Glutamatergic neuron (in vitro differentiated cells): ENCODE measurements at places on chromosomes 1 and 21. TPM values are rescaled to one million over a fixed set of nuclear protein-coding genes. Genes with fewer than 3 reads are reported as not detected.

- peaks cover 3% of the 10 kb centered on the region for H3K4me1 ChIP-seq
- H3K36me3 ChIP-seq: no peaks in the 10 kb centered on the region
- peaks cover 6% of the 10 kb centered on the region for H3K27me3 ChIP-seq
- H3K27ac ChIP-seq: no peak overlapping the region
- no peak overlapping the region for H3K4me3 ChIP-seq
Observed at GRCh38 chr21:36647279-36648093, 51.4 kb upstream of the SIM2 start.

DNA sequence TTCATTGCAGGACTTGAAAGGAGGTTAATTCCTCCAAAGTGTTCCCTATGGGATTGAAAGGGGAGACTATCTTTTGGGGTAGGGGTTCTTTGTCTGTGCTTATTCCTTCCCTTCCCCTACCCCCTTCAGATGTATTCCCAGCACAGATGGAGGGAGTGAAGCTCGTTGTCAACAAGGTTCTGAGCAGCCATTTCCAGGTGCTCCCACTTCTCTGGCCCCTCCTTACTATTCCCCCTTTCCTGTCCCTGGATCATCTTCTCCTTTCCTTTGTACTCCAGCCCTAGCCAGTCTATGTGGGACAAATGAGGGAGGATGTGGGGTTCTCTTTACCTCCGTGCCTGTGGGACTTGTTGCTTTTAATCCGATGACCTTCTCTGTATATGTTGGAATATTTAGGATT, 899 bp downstream of the TOMM40L start:
- peaks cover 2% of the 10 kb centered on the region for H3K27me3 ChIP-seq
- H3K4me1 ChIP-seq: peaks cover 7% of the 10 kb centered on the region
- DNase-seq: no peak
- H3K36me3 ChIP-seq: no peaks in the 10 kb centered on the region

DNA sequence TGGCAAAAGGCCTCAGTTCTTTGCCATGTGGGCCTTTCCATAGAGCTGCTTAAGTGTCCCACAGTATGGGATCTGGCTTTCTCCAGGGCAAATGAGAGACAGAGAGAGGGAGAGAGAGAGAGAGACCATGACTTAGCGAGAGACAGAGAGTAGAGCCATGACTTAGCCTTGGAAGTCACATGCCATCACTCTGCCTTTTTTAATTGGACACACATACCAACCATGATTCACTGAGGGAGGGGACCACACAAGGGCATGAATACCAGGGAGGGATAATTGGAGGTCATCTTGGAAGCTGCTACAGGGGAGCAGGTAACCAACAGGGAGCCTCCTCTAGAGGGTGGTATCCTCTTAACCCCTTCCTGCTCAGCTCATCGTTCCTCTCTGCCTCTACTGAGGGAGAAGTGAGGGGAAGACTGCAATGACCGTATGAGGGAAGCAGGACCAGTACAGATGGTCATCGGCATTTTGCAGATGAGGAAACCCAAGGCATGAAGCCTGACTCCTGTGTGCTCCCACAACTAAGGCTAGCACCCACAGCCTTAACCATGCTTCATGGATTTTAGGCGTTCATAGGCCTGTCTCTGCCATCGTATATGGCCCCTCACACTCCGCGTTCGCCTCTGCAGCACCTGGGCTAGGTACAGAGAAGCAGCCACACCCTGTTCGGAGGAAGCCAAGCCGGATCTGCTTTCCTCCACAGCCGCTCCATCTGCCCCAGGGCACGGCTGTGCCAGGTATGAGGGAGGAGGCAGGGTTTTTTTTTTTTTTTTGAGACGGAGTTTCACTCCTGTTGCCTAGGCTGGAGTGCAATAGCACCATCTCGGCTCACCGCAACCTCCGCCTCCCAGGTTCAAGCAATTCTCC, 38.6 kb downstream of the MEF2D start:
- no peak overlapping the region for H3K27ac ChIP-seq
- H3K4me1 ChIP-seq: peaks cover 15% of the 10 kb centered on the region
- no peaks in the 10 kb centered on the region for H3K36me3 ChIP-seq
- no peak for DNase-seq
- no peaks in the 10 kb centered on the region for H3K27me3 ChIP-seq

- H3K36me3 ChIP-seq: no peaks in the 10 kb centered on the region
- H3K27ac ChIP-seq: no peak overlapping the region
- no peak for DNase-seq
- H3K4me1 ChIP-seq: peaks cover 49% of the 10 kb centered on the region
Observed at GRCh38 chr21:33115631-33116510, 45.9 kb downstream of the OLIG1 start.

RNF186 gene
- not detected for total RNA-seq

DNA sequence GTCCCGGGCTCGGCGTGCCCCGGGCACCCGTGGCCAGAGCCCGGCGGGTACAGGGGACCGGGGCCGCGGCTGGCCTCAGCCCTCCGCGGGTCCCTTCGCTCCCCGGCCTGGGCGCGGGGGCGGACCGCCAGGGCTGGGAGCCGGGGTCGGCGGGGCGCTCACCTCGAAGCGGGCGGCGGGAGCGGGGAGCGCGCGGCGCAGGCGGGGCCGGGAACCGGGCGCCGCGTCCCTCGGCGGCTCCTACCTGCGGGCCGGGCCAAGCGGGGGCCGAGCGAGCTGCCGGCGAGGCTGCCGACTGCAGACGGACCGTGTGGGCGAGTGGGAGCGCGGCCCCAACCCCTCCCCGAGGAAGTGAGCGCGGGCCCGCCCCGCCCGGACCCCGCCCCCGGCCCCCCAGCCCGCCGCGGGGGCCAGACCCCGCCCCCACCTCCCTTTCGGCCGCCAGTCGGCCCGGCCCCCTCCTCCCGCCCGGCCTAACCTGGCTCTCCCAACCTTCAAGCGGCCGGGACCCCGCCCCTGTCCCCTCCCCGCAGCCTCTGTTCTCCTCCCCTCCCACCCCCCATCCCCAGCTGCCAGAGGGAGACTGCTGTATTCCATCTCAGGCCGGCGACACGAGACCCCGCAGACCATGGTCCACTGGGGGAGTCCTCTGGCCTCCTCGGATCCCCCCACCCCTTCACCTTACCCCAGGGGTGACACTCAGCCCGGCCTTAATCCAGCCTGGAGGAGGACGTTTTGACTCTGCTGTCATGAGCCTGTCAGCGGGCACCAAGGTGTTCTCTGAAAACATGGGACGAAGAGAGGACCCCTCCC, at the start of gene FHL3:
TSS of gene FHL3 (minus strand) at position 320 of the 813 bp plus-strand sequence. CDS start 6,102 bp downstream, outside the sequence.
- H3K4me1 ChIP-seq: peaks cover 13% of the 10 kb centered on the region
- DNase-seq: peak; percentile 70
- no peaks in the 10 kb centered on the region for H3K36me3 ChIP-seq
- peak within 1 kb of the TSS; percentile 93 for H3K4me3 ChIP-seq
- H3K27me3 ChIP-seq: peaks cover 4% of the 10 kb centered on the region
- peak within 1 kb of the TSS; percentile 35 for H3K27ac ChIP-seq

- no peak overlapping the region for H3K4me3 ChIP-seq
- H3K4me1 ChIP-seq: peaks cover 17% of the 10 kb centered on the region
- no peak for DNase-seq
- H3K27ac ChIP-seq: no peak overlapping the region
Observed at GRCh38 chr1:2466270-2466665, 9.8 kb upstream of the PLCH2 start.

DNA sequence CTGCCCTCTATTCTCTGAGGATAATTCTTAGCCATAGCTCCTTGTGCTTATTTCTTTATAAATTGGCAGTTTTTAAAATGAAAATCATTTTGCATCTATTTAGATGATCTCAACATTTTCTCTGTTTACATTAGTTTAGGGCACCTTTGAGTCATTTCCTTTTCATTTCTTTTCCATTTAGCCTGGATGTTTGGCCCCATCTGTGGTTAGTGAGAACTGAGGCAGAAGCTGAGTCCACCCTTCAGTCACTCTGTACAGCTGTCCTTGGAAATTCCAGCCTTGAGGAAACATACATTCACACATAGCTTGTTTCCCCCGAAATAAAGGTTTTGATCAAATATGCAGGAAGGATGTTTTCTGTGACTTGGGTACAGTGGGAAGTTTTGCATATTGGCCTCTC, 123.7 kb downstream of the NTNG1 start:
- DNase-seq: no peak
- no peak overlapping the region for H3K4me3 ChIP-seq
- no peaks in the 10 kb centered on the region for H3K36me3 ChIP-seq
- no peaks in the 10 kb centered on the region for H3K4me1 ChIP-seq
- H3K27ac ChIP-seq: no peak overlapping the region

TCHH gene
- 0.49 TPM for total RNA-seq

PRAMEF18 gene
- not detected for total RNA-seq

GRCh38 chr1:29488794-29489311, 252.5 kb downstream of the PTPRU start:
- peak overlapping the region; percentile 50 for H3K4me3 ChIP-seq
- H3K4me1 ChIP-seq: no peaks in the 10 kb centered on the region
- no peak for DNase-seq
- no peak overlapping the region for H3K27ac ChIP-seq
- H3K27me3 ChIP-seq: peaks cover 2% of the 10 kb centered on the region

MPL gene
- total RNA-seq: not detected

TPTE gene
- total RNA-seq: not detected

- peaks cover 3% of the 10 kb centered on the region for H3K27me3 ChIP-seq
- H3K36me3 ChIP-seq: peaks cover 10% of the 10 kb centered on the region
- H3K4me1 ChIP-seq: no peaks in the 10 kb centered on the region
- DNase-seq: no peak
Observed at GRCh38 chr1:47059376-47059775, 7.7 kb upstream of the CYP4Z1 start.

DNA sequence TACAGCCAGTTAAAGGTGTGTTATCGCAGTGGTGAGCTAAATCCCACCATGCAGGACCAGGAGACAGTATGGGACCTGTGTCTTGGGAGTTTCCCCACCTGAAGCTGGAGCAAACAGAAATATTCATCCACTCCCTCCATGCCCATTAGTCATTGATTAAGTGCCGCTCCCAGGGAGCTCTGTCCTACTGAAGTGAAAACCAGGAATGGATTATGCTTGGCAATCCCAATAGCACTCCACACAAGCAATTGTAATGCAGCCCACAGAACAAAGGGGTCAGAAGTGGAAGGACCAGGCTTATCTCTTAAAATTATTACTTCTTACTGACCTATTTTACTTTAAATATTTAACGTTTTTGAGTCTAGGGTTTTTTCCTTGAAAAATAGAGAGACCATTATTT, 1005.4 kb downstream of the ADGRL2 start:
- DNase-seq: no peak
- H3K4me1 ChIP-seq: peaks cover 8% of the 10 kb centered on the region
- no peaks in the 10 kb centered on the region for H3K27me3 ChIP-seq
- no peaks in the 10 kb centered on the region for H3K36me3 ChIP-seq
- no peak overlapping the region for H3K4me3 ChIP-seq

DNA sequence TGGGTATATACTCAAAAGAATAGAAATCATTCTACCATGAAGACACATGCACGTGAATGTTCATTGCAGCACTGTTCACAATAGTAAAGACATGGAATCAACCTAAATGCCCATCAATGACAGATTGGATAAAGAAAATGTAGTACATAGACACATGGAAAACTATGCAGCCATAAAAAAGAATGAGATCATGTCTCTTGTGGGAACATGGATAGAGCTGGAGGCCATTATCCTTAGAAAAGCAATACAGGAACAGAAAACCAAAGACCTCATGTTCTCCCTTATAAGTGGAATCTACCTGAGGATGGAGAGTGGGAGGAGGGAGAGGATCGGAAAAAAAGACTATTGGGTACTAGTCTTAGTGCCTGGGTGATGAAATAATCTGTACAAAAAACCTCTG, 143.9 kb downstream of the RHOU start:
- H3K27ac ChIP-seq: no peak overlapping the region
- no peak for DNase-seq
- H3K27me3 ChIP-seq: no peaks in the 10 kb centered on the region
- no peak overlapping the region for H3K4me3 ChIP-seq
- peaks cover 4% of the 10 kb centered on the region for H3K36me3 ChIP-seq

IVNS1ABP gene
- 93.2 TPM for total RNA-seq

HPCA gene
- total RNA-seq: 156 TPM

- no peak overlapping the region for H3K4me3 ChIP-seq
- peaks cover 4% of the 10 kb centered on the region for H3K36me3 ChIP-seq
- no peaks in the 10 kb centered on the region for H3K4me1 ChIP-seq
- H3K27ac ChIP-seq: no peak overlapping the region
Observed at GRCh38 chr21:41653954-41654491, 112.8 kb downstream of the RIPK4 start.

DNA sequence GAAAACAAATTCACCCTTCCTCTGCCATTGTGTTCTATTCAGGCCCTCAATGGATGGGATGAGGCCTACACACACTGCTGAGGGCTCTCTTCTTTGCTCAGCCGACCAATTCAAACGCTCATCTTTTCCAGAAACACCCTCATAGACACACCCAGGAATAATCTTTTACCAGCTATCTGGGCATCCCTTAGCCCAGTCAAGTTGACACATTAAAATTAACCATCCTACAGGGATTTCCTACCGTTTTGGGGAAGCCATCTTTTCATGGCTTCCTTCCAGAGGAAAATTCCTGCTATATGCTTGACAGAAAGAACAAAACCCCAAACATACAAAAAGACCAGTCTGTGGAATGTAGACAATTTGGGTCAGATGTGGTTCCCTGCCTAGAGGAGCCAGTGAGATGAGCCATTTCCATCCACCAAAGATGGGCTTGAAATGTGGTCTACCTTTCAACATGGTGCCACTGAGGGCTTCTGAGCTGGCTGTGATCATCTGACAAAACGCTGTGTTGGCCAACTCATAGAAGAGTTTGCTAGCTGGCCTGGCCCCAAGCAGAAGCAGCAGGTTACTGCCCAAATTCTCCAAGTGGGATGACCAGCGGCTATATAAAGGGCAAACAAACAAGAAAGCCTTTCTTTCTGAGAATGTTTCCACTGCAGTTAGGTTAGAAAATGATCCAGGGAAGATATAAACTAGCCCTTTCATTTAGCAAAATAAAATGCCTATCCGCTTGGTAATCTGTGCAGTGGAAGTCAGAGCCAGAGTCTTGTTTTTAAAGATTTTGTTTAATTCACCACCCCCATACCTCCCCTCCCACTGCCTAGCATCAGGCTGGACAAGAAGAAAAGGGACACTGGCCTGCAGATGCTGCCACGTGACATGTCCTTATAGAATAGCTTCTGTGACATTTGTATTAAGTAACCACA, 69.1 kb upstream of the MRPS6 start:
- H3K27me3 ChIP-seq: peaks cover 3% of the 10 kb centered on the region
- DNase-seq: no peak
- peaks cover 4% of the 10 kb centered on the region for H3K36me3 ChIP-seq
- no peak overlapping the region for H3K27ac ChIP-seq
- no peak overlapping the region for H3K4me3 ChIP-seq

- H3K27me3 ChIP-seq: peaks cover 5% of the 10 kb centered on the region
- H3K36me3 ChIP-seq: no peaks in the 10 kb centered on the region
- H3K27ac ChIP-seq: no peak overlapping the region
- H3K4me1 ChIP-seq: peaks cover 3% of the 10 kb centered on the region
Observed at GRCh38 chr1:230061801-230062200, 5.2 kb upstream of the GALNT2 start.

PTPN7 gene
- total RNA-seq: not detected

- peaks cover 8% of the 10 kb centered on the region for H3K36me3 ChIP-seq
- no peak for DNase-seq
- peaks cover 37% of the 10 kb centered on the region for H3K4me1 ChIP-seq
- no peak overlapping the region for H3K4me3 ChIP-seq
Observed at GRCh38 chr1:31208361-31208945, 31.2 kb downstream of the NKAIN1 start.

OR2T2 gene
- not detected for total RNA-seq

CHI3L1 gene
- not detected for total RNA-seq

GRCh38 chr1:46094471-46095005, 37.9 kb downstream of the PIK3R3 start:
- H3K27ac ChIP-seq: no peak overlapping the region
- H3K4me3 ChIP-seq: no peak overlapping the region
- H3K36me3 ChIP-seq: peaks cover 5% of the 10 kb centered on the region
- no peaks in the 10 kb centered on the region for H3K27me3 ChIP-seq
